SW480 (cell line): ENCODE measurements at places on chromosomes 1 and 21.

DNA sequence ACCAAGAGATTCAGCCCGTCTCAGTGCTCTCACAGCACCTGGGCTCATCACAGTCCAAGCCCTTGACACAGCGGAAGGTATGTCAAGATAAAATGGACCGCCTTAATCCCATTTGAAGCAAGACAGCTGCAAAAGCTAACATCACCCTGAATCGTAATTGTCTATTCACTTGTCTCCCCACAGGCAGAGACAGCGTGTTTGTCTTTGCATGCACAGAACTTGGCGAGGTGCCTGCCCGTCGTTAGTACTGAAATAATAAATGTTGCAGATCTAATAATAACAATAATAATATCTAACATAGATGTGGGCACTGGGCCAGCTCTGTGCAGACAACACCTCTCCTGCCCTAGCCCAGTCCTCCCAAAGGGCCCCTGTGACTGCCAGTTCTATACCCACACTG lies 271.7 kb downstream of the NPHP4 start:
- DNase-seq = no peak

DNA sequence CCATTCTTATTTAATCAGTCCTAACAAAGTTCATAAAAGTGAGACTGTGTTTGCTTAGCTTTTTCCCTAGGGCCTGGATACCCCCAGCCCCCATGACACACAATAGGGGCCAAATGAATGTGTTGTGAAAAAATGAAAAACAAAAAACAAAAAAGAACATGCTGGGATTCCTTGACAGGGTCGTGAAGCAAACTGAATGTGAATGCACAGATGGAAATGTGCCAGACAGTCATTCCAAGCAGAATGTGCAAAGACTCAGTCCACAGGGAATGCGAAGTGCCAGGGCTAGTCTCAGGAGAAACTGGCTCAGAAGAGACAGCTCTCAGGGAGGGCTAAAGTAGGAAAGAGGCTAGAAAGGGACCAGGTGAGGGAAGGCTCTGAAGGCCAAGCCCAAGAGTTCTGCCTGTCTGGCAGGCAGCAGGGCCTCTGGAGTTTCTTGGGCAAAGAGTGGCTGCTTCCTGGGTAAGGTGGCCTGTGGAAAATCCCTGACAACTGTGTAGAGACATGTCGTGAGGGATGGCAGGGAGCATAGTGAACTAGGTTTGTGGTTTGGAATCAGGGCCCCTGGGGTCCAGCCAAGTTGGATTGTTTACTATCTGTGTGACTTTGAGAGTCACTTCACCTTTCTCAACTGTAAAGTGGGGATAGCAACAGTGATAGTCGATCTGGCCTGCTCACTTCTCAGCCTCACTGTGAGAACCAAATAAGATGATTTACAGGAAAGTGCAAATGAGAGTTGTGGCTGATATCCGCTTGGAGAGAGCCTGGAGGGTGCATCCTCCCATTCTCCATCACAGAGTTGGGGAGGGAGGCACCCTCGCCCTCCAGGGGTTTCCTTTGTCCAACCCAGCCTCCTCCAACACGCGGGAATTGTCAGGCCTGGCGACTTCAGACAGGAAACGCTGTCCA lies 1.2 kb upstream of the ADAM15 start:
- no peak for DNase-seq

DNA sequence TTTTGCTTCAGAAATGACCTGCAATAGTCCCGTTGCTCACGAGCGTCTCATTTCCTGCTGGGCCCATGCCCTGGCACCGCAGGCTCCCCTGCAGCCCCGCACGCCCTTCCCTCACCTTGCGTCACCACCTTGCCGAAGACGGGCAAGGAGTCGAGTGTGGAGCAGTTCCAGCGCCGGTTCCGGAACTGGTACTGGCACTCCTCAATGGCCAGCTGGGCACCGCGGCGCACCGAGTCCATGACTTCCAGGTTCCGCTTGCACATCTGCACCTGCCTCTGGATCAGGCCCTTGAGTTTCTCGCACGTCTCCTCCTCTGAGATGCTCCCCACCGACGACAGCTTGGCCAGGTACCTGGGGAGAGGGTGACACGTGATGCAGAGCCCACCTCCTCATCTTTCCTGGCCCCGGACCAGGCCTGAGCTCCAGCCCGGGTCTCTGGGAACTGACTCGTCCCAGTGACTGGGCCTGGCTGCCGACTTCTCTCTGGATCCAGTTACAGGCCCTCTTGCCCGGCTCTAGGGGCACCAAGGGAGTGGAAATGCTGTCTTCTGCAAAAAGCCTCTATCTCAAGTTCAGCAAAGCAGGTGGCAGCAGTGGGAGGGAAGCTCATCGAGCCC lies 13.3 kb downstream of the WNT4 start:
- DNase-seq = no peak

DNA sequence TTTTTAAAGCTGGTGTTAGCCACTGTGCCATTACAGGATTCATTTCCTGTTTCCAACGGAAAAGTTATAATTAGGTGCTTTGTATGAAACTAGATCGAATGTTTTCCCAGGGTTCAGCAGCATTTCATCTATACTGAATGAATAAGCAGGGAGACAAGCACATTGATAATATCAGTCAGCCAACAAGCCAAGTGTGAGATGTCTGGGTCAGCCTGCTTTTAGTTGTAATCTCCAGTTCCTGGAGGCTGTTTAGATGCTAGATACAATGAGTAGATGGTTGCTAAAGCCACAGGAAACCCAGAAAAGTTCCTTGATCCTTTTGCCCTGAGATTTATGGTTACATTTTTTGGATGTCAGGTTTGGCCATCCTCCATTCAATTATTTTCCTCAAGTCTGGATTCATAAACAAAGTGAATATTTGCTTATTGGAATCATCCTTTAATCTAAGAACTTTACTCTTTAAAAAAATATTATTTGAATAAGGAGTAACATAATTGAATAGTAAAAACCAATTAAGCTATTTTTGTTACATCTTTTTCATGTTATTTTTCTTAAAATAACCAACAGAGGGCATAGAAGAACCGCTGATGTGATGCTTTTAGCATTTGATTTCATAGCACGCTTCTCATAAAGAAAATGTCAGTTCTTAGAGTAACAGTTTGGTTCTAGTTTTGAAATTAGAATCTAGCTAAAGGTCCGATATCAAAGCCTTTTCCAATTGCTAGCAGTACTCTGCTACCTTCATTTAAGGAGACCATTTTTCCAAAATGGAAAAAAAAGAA lies 76.6 kb downstream of the HSPA13 start:
- DNase-seq = peak; percentile 9

DNA sequence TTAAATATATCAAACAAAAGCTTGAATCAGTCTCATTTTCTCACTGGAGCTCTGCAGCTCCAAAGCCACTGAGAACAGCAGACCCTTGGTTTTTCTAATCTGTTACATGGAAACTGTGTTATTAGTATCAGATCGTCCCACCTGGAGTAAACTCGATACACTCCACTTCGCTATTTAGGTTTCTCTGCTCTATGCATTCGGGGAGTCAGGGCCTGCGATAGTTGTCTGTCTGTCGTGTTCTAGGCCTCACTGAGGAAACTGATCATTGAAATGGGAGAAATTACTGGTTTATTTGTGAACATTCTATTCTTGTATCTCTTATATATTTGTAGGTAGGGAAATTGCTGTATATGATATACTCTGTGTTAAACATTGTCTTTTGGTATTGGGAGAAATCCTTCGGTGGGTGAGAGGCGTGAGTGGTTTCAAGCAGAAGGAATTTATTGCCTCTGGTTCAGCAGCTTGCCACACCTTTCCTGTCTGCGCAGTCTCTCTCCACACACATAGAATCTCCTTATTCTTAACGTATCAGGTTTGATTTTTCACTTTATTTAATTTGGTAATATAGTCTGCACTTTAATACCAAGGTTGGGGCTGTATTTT lies 8.5 kb downstream of the PRDM2 start:
- peak; percentile 80 for DNase-seq

DNA sequence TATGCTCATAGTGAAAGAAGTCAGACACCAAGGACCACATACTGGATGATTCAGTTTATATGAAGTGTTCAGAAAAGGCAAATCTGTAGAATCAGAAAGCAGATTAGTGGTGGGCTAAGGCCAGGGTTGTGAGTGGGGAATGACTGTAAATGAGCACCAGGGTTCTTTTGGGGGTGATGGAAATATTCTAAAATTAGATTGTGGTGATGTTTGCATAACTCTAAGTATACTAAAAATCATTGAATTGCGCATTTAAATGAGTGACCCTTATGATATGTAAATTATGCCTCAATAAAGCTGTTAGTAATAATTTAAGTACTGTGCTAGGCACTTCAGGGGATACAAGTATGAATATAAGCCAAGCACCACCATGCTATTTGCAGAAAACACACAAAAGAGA lies 256.3 kb downstream of the TPR start:
- no peak for DNase-seq

- DNase-seq = no peak
Observed at GRCh38 chr1:165411396-165411795, 33.5 kb downstream of the RXRG start.

DNA sequence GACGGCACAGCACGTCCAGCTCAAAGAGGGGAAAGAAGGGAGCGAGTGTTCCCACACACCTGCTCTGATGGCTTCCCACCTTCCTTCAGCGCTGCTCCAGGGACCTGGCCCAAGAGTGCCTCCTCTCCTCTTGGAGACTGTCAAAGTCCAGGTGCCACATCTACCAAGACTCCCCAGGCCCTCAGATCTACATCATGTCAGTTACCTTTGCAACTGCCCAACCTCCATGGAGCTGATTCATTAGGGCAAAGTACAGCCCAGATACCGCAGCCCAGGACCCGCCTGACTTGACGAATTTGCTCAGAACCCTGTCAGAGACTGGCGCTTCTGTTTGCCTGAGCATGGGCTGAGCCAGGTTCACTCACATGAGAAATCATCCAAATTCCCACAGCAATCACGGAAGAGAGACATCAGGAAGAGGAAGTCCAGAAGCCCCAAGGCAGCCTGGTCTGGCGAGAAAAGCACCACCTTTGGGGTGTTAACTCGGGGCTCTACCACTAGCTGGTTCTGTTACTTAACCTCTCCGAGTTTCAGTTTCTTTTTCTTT lies at the start of gene SEC16B:
Gene SEC16B, minus strand, starts transcription at position 234 of the 547 bp plus-strand sequence. CDS start 2,077 bp downstream, outside the sequence.
- peak; percentile 56 for DNase-seq

DNA sequence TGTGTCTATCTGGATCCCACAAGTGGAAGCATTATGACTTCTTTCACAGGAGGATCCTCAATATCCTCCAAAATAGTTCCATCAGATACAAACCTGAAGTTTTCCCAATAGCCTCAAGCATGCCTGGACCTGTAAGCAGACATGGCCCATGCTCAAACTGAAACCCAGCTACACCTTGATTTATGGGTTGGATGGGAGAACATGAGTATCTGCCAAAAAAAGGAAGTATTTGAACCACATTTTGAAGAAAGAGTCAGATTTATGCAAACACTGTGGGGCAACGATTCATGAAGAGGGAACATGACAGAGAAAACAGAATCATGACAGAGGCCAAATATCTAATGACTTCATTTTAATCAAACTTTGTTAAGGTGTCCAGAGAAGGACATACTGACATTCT lies 351.0 kb upstream of the NFIA start:
- no peak for DNase-seq

GRCh38 chr1:6148497-6149241 lies 31.5 kb downstream of the CHD5 start:
- DNase-seq = peak; percentile 82
